ENCODE measurements at places on chromosomes 5 and 9. TPM values are rescaled to one million over a fixed set of nuclear protein-coding genes. Genes with fewer than 3 reads are reported as not detected.
A peak's percentile ranks its signal among the peaks of the same experiment; 100 is the strongest.

GRCh38 chr9:135023786-135024405 lies 63.6 kb upstream of the OLFM1 start:
- DNase-seq: no peak

DNA sequence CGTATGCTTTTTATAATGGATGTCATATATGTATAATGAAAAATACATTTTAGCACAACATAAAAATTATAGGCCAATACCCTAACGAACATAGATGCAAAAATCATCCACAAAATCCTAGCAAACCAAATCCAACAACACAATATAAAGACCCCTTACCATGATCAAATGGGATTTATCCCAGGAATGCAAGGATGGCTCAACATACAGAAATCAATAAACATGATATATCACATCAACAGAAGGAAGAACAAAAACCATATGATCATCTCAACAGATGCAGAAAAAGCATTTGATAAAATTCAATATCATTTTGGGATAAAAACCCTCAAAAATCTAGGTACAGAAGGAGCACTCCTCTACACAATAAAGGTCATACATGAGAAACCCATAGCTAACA lies 27.7 kb downstream of the VAV2 start:
- DNase-seq: no peak

DNA sequence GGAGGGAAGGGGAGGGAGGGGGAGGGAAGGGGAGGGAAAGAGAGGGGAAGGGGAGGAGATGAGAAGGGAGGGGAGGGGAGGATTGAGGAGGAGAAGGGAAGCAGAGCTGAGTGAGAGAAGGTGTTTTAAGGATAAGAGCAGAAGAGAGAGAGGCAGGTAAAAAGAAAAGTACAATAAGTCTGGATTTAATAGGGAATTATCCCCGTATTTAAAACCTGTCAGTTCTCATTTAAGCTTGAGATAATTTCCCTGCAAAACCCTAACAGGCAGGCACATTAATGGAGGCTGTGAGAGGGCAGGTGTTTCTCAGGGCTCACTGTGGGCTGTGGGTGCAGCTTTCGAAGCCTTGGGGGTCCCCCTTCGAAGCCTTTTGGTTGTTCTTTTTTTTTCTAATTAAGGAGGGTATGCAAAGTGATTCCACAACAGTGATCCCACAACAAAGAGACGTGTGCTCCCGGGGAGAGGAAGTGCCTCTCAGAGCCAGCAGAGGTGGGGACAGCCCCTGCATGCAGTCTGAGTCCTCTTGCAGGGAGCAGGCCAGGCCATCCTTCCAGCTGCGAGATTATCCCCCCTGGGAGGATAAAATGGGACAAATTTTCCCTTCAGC lies 317.9 kb upstream of the IRX1 start:
- DNase-seq: no peak

- DNase-seq: no peak
Measured at GRCh38 chr9:28668158-28668557, 1094.9 kb upstream of the C9orf72 start.

- DNase-seq: no peak
Measured at GRCh38 chr9:130741831-130742449, 48.4 kb downstream of the EXOSC2 start.

DNA sequence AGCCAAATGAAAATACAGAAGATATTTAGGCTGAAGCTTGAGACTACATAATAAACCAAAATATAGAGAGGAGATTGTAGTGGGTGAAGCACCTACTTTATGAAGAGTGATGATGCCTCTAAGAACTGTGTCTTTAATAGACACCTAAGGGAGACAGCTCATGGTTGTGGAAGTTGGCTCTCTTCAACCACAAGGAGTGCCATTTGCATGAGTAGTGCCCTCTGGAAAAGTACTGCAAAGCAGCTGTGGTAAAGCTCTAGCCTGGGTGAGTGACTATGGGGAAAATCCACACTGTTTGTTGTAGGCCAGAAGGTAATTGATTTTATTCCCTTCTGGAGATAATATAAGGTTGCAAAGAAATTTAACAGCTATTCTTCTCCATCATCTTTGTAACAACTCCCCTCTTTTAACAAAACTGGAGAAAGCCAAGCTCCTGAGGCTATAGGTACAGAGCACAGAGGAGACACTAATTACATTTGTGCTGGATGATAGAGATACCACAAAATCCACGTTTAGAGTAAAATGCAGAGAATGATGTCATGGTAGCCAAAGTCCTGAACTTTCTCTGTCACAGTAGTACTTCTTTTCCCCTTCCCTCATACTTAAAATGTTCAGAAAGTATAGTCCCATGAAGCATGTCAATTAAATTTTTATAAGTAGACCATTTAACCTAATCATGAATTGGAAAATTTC lies 122.8 kb downstream of the STARD4 start:
- no peak for DNase-seq

GLDC gene
- 18.4 TPM for total RNA-seq

DNA sequence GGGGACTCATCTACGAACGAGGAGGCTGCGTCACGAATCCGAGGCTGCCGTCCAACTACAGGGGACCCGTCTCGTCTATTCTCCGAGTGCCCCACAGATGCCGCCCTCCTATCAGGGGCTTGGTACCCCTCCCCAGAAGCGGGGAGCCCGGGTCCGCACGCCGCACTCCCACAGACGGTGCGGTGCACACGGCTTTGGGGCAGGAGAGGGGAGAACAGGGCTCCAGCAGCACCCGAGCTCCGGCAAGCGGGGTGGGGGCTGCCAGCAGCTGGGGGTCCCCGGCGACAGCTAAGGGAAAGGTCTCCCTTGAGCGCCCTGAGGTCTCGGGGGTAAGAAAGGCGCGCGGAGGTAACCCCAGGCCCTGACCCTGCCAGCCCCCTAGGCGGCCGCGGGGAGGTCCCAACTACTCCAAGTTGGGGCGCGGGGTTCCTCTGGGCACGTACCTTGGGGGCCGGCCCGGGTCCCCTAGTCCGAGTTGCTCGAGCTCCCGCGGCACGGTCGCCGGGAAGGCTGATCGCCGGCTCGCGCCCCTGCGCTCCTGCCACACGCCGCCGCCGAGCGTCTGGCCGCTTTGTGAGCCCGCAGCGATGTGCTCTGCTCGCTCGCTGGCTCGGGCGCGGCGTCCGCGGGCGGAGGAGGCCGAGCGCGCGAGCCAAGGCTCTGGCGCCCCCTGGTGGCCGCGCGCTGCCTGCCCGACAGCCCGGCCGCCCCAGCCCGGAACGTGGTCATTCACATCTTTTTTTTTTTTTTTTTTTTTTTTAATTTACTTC lies at the start of gene SPOCK1:
TSS of gene SPOCK1 (minus strand) at position 591 of the 770 bp plus-strand sequence.
- peak; percentile 94 for DNase-seq

Measured in hepatocyte (in vitro differentiated cells).